ENCODE measurements at places on chromosomes 2 and 18.

- DNase-seq: no peak
Measured at GRCh38 chr18:70822691-70823090, 533.8 kb downstream of the SOCS6 start.

DNA sequence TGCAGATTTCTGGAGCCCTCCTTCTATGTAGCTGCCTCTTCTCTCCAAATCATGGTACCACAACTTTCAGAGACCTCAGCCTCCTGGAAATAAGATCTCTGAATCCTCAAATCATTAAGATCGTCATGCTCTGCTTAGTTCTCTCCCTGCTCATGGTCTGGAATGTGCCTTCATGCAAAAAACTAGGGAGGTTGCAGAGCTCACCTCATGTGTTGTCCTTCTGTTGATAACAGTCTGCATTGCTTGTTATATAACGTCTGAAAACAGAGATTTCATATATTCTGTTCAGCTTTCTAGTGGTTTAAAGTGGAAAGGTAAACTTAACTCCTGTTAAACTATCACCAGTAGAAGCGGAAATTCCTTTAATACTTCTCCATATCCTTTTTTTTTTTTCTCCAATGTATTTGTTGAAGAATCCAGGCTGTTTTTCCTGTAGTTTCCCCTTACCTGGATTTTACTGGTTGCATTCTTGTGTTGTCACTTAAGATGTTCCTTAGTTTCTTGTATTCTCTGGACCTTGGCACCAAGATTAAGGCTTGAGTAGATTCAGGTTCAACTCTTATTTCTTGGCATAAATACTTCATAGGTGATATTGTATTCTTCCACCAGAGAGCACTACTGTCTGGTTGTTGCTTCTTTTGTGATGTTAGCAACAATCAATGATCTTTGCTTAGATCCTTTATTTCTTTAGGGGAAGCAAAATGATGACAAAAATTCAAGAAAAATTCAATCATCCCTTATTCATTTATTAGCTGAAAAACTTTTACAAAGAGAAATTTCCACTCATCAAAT lies 211.3 kb downstream of the LOXHD1 start:
- DNase-seq: no peak

GRCh38 chr2:76491503-76491902 lies 780.8 kb upstream of the GCFC2 start:
- no peak for DNase-seq

- no peak for DNase-seq
Measured at GRCh38 chr2:230012267-230012884, 56.3 kb downstream of the SLC16A14 start.
